ENCODE measurements at places on chromosomes 5 and 9.

DNA sequence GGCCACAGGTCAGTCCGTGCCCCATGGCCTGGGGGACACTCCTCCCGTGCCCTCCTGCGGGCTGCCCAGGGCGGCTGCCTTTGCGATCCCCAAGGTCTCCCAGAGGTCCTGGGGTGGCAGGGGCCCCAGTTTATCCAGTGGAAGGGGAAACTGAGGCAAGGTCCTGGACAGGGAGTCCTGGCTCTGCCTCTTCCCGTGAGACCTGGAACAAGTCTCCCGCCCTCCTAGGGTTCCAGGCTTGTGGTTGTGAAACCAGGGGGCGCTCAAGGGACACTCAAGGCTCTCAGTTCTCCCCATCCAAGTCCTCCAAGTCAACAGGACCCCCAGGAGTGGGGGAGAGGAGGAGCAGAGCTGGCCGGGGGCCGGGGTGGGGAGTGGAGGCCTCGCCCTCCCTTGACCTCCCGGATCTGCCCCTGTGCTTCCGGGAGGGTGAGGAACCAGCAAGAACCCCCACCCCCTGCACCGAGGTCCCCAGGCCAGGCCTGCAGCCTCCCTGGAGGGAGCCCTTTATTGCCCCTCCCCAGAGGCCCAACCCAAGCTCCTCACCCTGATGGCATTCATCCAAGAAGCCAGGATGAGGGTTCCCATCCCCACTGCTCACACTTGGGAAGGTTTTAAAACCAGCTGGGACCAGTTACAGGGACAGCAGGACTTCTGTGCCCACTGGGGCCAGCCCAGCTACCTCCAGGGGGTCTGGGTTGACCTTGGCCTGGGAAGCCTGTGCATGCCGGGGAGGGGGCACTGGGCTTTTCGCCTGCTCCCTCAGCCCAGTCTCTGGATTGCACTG, 24.7 kb upstream of the TMEM250 start:
- DNase-seq = no peak

DNA sequence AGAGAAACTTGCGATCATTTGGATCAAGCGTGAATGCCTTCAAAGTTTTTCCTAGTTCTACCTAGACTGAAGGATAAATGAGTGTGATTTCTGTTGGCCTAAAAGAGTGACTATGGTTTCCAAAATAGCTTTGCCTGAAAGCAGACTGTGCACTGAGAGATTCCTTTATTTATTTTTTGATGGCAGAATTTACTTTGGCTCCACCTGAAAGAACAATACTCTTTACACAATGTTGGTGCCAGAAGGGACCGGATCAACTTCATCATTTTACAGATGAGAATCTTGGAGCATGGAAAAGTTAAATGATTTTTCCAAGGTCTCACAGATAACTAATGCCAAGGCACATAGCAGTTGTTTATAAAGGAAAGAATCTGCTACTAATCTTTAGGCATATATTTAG, 199.6 kb downstream of the KCTD16 start:
- no peak for DNase-seq

GRCh38 chr5:21646469-21646868, 1206.7 kb downstream of the CDH12 start:
- no peak for DNase-seq

DNA sequence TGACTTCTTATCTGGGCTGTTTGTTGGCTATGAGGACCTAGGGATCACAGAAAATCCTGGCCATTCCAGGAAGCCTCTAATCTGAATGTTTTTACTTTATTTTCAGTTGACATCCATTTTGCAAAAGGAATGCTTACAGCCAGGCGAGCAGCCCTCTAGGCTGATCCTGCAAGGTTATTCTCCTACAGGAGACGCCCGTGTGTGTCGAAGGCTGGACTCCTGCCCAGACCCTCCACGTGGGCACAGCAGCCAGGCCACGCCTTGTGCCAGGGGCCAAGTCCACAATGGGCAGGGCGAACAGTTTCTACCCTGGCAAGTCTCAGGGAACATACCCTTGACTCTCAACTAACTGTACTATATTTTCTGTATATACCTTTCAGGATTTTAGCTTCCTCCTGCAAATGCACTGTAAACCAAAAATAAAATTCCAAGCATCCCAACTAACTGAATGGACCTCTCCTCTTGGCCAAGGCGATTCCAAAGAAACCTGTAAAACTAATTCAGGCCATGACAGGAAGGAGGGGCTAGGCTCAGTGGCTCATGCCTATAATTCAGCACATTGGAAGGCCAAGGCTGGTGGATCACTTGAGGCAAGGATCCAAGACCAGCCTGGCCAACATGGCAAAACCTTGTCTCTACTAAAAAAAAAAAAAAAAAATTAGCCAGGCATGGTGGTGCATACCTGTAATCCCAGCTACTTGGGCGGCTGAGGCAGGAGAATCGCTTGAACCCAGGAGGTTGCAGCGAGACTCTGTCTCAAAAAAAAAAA, 5.7 kb downstream of the CMBL start:
- DNase-seq = no peak

- no peak for DNase-seq
These were observed 359.0 kb downstream of the SLIT3 start for GRCh38 chr5:168941901-168942300.

- no peak for DNase-seq
These were observed 5.8 kb downstream of the SPATA31E1 start for GRCh38 chr9:87888501-87888900.

GRCh38 chr9:75087289-75087823, 599 bp downstream of the NMRK1 start:
- no peak for DNase-seq

GRCh38 chr5:100890461-100891008, 12.5 kb downstream of the ST8SIA4 start:
- no peak for DNase-seq

GRCh38 chr9:111588846-111589245, 10.6 kb downstream of the PTGR1 start:
- DNase-seq = no peak

DNA sequence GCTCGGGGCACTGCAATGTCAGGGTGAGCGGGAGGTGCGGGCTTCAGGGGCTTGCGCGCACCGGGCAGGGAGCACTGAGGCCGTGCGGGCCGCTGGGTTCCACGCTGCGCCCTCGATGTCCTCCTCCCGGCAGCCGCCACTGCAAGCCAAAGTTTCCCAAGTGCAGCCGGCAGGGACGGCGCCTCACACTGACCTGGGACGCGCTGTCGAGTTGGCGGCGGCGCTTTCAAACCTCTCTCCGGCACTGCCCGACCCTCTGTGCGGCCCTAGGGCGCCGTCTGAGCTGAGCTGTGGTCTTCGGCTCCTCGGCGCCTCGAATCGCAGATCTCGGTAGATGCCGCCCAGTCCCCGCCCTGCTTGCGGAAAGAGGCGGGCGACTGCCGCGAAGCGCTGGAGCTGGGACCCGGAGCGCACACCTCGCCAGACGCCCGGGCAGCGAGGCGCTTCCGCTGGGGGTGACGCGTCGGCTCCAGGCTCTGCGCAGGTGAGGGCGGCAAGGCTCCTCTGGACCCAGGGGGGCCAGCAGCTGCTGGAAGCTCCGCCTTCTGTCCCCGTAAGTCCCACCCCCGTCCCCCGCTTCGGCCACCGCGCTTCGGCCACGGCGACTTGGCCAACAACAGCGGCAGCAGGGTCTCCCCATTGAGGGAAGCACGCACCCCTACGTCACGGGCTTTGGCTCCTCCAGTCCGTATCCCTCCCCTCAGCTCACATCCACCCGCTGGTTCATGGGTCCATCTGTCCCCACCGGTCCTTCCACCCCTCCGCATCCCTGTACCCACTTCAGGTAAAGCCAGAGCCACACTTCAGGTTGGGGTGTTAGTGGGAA, at the start of gene ANKRD34B:
TSS of gene ANKRD34B (minus strand) at position 320 of the 826 bp plus-strand sequence. CDS start 10,261 bp downstream, outside the sequence.
- no peak for DNase-seq

DNA sequence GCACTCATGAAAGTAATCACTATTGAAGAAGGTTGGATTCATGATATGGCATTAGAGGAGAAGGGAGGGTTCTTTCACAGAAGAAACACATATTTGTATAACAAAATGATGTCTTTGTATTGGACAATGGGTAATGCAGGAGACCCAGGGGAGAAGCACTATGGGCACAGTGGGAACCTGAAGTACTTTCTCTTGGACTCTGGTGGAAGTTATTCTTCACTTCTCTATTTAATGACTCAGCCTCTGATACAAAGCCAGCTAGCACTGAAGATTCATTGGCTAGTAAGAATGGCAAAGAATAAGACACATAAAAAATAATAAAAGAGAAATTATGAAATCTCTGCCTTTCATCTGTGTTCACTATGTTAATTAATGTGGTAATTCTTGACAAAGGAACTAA, 149.9 kb upstream of the PRR16 start:
- DNase-seq = no peak

- DNase-seq = no peak
These were observed 15.7 kb upstream of the TBC1D9B start for GRCh38 chr5:179923436-179923835.

DNA sequence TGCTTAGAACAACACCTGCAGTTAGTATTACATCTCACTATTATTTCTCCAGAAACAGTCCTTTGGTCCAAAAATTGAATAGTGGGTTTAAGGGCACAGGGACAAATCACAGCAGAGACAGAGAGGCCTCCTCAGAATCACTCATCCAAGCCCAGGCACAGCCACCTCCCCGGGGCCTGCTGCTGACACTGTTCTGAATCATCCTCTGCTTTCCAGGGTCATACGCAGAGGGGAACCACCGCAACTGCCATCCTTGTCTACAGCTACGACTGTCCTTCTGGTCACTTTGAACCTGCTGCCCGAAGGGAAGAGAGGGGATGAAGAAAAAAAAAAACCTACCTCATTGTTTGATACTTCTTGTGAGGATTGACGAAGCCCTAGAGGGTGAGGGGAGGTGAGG, 35.3 kb upstream of the MAN2A1 start:
- DNase-seq = no peak

GRCh38 chr5:87541033-87541432, 128.3 kb upstream of the CCNH start:
- no peak for DNase-seq

- no peak for DNase-seq
These were observed 8.5 kb downstream of the MRPL36 start for GRCh38 chr5:1791176-1791575.

DNA sequence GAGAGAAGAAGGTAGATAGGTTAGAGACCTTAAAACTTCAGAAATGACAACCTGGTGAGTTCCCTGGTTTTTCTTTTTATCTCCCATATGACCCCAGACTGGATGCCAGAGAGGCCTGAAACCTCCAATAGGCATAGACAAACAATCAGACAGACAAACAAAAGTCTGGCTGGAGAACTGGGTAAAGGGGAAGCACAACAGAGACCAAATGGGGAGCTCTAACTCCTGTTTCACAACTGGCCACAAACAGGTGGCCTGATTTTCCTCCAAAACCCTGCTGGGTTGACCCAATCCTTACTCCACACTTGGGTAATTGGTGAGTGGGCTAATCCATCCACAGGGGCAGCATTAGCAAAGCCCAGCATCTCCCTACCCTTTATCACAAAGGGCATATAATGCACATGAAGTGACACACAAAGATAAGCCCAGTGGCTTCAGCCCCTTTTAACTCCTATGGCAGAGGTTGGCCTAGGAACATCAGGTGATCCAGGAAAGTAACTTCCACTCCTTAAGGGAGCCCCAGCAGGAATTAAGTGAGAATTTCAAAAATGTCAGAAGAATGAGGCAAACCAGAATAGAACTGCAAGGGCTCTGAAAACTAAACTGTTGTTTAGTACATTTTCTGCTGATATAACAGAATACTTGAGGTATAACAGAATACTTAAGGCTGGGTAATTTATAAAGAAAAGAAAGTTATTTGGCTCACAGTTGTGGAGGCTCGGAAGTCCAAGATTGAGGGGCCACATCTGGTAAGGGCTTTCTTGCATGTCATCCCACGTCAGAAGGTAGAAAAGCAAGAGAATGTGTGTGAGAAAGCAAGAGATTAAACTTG, 60.9 kb upstream of the ROR2 start:
- DNase-seq = no peak

DNA sequence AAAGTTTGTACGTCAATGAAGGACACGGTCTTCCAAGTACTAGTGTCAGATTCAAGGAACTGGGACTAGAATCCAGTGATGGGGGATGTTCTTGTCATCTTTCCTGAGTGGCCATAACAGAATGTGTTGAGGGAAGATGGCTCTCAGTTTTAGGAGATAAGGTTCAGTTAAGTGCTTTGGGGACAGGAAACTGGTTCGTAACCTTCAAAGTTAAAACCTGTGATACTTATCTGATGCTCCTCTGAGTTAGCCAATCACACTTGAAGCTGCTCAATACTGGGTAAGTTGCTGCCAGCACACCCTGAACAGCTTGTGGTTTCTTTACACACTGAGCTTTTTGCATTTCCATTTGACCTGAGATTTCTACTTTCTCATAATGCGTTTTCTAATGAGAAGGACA, 64.4 kb downstream of the PIK3R1 start:
- DNase-seq = no peak

- DNase-seq = no peak
These were observed 43.3 kb upstream of the ZNF622 start for GRCh38 chr5:16508730-16509531.

DNA sequence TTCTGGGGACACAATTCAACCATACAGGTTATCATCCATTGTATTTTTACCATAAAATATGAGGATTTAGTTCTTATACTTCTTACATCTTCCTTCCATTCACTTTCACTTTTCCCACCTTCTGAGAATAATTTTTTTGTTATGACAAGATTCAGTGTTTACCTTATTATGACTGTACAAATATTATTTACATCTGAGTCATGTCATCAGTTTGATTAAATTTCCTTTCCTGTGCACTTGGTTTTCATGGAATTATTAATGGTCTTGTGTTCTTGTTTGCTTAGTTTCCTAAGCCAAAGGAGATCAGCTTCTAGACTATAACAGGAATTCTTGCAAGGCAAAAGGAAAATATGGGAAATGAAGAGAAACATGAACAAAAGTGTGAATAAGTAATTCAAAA, 366.5 kb downstream of the TMEM38B start:
- no peak for DNase-seq

GRCh38 chr5:178221282-178221681, 11.3 kb downstream of the PHYKPL start:
- no peak for DNase-seq

GRCh38 chr9:127893392-127893791, 6.0 kb downstream of the ST6GALNAC6 start:
- no peak for DNase-seq

GRCh38 chr9:75532233-75533050, 358.0 kb upstream of the PCSK5 start:
- DNase-seq = no peak

DNA sequence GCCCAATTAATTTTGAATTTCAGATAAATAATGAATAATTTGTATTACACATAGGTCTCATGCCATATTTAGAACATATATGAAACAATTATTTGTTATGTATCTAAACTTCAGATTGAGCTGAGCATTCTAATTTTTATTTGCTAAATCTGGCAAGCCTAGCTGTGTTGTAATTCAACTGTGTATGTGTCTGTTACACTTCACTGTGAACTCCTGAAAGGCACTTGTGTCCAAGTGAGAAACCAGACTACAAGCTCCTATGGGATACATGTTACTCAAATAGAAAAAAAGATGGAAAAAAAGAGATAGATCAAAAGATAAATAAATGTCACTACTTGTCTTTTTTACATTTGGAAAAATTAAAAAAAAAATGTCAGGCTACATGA, 56.5 kb upstream of the ANKRD55 start:
- no peak for DNase-seq

DNA sequence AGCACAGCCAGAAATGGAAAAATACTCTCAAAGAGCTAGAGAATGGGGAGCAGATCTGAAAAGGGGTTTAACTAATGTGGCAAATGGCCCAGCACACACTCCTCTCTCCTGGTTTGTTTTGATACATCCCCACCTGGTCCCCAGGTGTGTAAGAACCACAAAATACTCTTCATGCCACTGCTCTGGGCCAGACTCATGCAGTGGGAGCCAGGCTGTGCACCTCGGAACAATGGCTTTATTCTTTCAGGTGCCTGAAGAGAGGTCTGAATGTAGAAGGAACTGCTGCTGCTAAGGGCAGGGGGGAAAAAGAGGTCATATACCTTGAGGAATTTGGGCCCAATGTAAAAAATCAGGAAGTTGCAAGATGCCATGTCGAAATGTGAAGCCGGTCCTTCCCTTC, 123.9 kb upstream of the ADAMTSL1 start:
- DNase-seq = no peak

Data from AG04450 (cell line).